Lower lobe of right lung (tissue), 2 donors: ENCODE measurements at places on chromosomes 16 and 17. TPM values are rescaled to one million over a fixed set of nuclear protein-coding genes. Genes with fewer than 3 reads are reported as not detected.

The CACNG3 gene
- total RNA-seq = not detected

- no peak for DNase-seq
Observed at GRCh38 chr16:84421938-84422220, 53.5 kb downstream of the ATP2C2 start.

- DNase-seq = no peak
Observed at GRCh38 chr16:89297910-89298545, 80.5 kb downstream of the ZNF778 start.

- no peak for DNase-seq
Observed at GRCh38 chr17:49687878-49688491, 10.1 kb upstream of the SPOP start.

DNA sequence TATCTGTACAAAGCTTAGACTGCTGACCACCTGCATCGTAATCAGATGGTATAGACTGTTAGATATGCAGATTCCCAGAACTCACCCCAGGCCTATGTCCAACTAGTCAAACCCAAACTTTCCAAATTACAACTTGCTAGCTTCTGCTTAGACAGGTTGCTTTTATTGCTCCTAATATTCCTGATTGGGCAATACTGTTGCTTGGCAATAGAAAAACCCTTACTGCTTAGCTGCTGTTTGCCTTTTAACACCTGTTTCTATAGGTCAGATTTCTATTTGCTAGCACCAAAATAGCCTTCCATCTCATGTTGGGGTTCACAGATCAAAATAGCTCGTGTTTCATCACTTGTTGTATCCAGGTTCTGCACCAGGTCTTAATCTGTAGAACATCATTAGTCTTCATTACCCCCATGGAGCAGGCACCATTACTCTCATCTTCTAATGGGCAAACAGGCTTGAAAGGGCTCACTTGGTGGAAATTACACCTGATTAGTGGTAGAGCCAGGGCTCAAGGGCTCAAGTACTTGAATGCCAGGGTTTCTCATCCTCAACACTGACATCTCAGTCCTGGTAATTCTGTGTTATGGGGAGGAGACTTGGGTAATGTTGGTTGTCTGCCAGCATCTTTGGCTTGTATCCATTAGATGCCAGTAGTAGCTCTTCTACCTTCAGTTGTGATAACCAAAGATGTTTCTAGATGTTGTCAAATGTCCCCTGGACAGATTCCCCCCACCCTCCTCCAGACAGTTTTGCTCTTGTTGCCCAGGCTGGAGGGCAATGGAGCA lies 2.7 kb downstream of the ZP2 start:
- no peak for DNase-seq

- DNase-seq = no peak
Observed at GRCh38 chr16:19131825-19132218, 18.1 kb downstream of the ITPRIPL2 start.

GRCh38 chr16:57478396-57479204 lies 7.7 kb downstream of the DOK4 start:
- DNase-seq = no peak
